Memory B cell (primary cell): ENCODE measurements at places on chromosomes 16 and 17.

- DNase-seq, result no peak
These were observed 2.4 kb downstream of the SLC16A3 start for GRCh38 chr17:82231312-82231561.

DNA sequence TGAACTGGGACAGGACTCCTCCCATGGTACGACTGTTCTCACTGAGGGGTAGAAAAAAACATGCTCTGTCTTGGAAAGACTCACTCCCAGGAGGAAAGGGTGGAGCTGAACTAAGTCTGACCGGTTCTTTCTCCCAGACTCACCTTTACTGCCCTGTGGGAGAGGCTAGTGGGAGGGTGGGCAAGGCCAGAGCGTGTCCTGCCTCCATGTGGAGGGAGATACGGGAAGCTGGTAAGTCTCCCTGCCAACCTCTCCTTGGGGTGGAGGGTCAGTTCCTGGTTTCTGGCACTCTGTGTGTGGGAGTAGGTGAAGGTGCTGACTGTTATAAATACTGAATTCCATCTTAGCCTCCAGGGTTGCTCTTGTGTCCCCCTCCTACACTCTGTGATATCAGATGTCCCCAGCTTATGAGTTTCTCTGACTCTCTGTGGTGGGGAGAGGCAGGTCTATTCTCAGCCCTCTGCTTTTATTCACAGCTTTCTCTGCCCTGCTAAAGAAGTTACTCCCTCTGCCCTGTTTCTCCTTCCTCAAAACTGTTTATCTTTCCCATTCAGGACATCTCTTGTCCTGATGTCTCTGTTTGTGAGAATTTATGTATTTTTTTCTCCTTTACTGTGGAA is 26.9 kb upstream of the FAM20A start:
- DNase-seq, result no peak

DNA sequence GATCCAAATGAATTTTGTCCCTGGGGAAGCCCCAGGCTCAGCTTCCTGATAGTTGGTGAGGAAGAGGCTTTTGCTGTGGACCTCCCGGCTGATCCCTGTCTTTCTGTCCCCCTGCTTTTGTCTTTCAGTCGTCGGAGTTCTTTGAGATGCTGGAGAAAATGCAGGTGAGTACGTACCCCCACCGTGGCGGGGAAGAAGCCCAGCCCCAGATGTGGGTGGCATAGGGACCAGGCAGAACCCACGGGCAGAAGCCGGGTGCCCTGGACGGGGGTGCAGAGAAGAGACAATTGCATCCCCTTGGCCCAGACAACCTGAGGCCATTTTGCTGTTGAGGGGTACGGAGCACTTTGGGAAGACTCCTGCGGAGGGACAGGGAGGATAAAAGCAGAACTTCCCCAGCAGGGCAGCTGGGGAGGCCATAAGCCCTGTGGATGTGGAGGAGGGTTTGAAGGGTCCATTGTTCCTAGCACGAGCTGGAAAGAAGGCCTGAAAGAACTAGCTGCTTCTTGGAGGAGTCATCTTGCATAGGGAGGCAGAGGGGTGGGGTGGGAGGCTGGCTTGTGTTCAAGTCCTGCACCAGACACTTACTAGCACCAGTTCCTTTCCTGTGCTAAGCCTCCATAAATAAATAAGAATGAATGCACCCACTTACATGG is 105.6 kb downstream of the OR1D5 start:
- no peak for DNase-seq

- no peak for DNase-seq
These were observed 121.7 kb downstream of the ABCC6 start for GRCh38 chr16:16101585-16101984.

GRCh38 chr17:80768389-80768788 is 223.3 kb upstream of the CHMP6 start:
- no peak for DNase-seq

DNA sequence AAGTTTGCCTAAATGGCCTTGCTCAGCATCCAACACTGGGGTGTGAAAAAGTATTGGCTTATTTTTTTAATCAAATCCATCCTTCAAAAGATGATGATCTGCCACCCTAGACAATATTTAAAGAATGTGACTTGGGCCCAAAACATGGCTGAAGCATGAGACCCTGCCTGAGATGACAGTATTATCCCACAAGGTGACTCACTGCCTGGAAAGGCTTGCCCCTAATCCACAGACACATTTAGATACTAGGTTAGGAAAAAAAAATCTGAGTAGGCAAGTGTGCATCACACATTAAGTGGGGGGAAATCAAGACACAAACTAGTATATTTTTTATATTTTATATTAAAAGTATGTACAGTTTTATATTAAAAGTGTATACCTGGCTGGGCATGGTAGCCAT is 38.4 kb downstream of the TOM1L2 start:
- DNase-seq, result no peak

GRCh38 chr16:55555436-55555835 is 11.0 kb upstream of the CAPNS2 start:
- no peak for DNase-seq

GRCh38 chr17:49436174-49436573 is 21.5 kb upstream of the PHB1 start:
- no peak for DNase-seq

GRCh38 chr17:21072745-21073197 is 30.0 kb upstream of the USP22 start:
- DNase-seq, result no peak

- DNase-seq, result no peak
These were observed 10.0 kb downstream of the TMEM235 start for GRCh38 chr17:78241277-78242023.

- DNase-seq, result no peak
These were observed 17.1 kb downstream of the PSKH1 start for GRCh38 chr16:67910158-67910557.

GRCh38 chr17:76141212-76142038 is at the start of gene FOXJ1:
Gene FOXJ1, minus strand, starts transcription at chr17:76141245. Its CDS starts 850 bp downstream, at chr17:76140395.
- peak; percentile 91 for DNase-seq

DNA sequence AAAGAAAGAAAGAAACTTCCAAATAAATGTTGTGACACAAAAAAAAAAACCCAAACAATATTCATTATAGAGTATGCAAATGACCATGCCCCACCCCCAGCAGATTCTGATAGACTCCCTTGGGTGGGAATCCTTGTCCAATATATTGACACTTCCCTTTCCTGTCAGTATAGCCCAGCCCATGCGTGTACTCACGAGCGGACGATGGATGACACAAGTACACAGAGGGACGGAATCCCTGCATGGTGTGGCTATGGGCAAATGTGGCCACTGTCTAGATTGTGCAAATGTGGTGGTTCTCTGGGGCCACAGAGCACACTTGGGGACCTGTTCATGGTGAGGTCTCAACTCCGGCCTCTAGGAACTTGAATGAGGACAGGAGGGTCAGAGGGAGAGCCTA is 3.1 kb downstream of the RAB37 start:
- no peak for DNase-seq

DNA sequence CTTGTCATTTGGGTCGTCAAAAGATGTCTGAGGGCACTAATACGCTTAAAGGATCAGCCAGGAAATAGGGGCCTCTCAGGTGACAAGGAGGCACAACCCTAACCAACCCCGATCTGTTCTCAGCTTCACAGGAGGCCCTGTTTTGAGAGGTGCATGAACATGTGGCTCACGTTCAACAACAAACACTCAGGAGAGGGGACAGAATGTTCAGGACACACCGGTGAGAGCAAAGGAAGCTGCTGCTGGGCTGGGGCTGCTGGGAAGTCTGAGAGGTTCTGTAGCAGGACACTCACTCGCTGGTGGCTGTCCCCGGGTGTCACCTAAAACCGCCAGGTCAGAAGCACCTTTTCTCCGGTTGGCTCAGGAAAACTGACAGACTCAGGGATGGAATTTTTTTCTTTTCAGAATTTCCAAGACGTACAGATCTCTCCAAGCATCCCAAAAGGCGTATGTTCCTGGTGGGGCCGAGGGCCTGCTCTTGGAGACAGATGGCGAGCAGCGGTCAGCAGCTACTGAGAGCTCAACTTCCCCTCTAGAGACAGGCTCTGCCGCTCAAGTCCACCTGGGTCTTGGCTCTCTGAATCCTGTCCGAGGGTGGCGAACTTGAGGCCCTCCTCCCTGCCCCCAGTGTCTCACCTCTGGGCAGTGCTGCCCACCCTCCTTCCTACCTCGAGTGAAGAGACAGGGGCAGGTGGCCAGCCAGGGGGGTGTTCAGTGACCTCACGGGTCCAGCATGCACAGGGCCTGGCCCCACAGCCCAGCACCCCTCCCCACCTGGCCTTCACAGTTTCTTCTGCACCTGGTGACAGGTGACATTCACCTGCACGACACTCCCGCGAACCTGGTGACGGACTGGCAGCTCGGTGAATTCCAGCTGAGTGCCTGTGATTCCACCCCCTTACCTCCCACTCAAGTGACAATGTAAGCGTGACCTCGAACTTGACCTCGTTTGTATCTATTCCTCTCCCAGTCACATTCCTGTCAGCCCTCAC is 22.9 kb downstream of the CLUH start:
- DNase-seq, result no peak

GRCh38 chr16:12802661-12803060 is 1.0 kb downstream of the CPPED1 start:
- DNase-seq, result no peak

- no peak for DNase-seq
These were observed 495.9 kb upstream of the RBFOX1 start for GRCh38 chr16:6836766-6837165.

DNA sequence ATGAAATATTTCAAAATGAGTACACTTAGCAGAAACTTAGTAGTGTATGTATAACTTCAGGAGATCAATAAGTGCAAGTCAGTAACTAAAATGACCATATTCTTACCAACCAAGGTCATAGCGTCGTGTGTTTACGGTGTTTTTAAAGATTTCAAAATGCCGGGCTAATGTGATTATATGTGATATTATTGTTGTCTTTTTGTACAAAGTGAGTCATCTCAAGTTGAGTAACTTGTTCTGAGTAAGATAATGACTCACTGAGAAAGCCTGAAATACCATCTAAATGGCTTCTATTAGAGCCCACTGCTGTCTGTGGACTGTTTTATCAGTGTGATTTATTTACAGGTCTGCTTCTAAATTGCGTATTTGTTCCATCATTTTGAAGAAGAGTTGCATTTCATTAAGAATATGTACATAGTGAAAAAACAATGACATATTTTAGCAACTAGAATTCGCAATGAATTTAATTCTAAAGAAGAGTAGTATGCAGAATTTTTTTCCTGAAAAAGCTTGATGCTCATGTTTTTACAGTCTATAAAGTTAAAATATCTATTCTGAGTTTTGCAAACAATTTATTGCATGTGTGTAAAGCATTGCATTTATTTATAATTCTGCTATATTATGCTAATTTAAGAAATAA is 12.7 kb downstream of the KRT12 start:
- DNase-seq, result no peak

- DNase-seq, result peak; percentile 80
These were observed 5.3 kb downstream of the NEURL4 start for GRCh38 chr17:7323731-7324437.

GRCh38 chr16:49848530-49848929 is 7.4 kb downstream of the ZNF423 start:
- DNase-seq, result no peak

- no peak for DNase-seq
These were observed 23.9 kb downstream of the SLC39A11 start for GRCh38 chr17:73068322-73069153.

DNA sequence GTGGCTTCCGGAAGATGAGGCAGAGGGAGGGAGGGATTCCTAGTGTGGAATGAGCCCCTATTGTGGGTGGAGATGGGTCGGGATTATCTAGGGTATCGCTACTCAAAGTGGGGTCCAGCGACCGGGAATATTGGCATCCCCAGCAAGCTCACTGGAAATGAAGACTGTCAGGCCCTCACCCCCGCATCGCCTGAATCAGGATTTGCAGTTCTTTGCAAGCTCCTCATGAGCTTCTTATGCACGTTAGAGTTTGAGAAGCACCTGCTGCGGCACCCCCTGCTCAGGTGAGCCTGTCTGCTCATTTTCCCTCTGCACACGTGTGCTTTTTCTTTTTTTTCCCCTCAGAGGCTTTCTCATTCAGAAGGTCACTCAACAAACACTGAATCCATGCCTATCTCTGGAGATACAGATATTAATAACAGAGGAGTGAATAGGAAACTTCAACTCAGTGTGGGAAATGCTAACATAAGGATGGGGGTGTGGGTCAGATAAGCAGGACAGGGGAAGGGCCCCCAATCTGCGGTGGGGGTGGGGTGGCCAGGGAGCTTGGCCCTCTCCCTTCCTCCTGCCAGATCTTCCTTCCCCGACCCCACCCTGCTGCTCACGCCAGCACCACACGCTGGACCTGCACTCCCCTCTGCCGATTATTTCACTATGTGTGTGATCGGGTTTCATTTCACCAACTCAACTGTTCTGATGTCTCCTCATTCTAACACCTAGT is 67.7 kb upstream of the NFAT5 start:
- DNase-seq, result no peak

DNA sequence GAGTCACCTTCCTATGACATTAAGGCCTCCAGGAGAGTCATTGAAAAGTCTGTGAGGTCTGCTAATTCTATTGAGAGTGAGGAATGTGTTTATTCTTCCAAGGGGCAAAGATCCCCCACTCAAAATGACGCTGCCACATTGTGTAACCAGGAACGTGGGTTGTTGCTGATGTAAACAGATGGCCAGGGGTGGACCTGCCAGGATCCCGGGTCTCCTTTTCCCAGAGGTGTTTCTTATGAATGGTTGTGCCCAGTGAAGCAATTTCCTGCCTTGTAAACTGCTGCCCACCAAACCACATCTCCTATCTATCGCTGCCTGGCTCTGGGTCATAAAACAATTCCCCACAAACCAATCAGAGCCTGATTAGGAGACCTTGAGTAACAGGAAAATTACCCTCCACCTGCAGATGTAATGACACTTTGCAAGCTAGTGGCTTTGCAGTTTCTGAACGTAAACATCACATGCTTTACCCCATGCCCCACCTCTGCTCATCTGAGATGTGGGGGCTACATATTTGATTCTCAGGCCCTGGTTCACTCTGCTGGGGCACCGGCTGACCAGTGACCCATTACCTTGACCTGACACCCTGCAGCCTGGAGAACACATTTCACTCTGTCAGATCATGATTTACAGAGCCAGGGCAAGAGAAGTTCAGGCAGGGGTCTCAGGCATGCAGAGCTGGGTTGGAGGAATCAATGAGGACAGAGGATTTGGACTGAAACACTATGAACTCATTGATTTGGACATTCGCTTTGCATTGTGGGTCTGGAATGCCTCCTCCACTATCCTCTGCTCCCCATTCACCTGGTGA is 33.1 kb upstream of the DDX52 start:
- DNase-seq, result no peak

GRCh38 chr17:78674156-78674555 is 97.0 kb upstream of the DNAH17 start:
- no peak for DNase-seq
